Globus pallidus (tissue), 1 donor: ENCODE measurements at places on chromosomes 2 and 18.

DNA sequence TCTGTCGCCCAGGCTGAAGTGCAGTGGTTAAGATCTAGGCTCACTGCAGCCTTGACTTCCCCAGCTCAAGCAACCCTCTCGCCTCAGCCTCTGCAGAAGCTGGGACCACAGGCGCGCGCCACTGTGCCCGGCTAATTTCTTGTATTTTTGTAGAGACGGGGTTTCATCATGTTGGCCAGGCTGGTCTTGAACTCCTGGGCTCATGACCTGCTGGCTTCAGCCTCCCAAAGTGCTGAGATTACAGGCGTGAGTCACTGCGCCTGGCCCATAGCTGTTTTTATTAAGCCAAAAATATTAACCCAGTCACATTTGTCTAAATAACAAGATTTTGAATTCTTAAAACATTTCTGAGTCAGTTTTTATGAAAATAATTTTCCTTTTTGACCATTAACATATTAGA lies 6.3 kb upstream of the SFT2D3 start:
- DNase-seq, result no peak

DNA sequence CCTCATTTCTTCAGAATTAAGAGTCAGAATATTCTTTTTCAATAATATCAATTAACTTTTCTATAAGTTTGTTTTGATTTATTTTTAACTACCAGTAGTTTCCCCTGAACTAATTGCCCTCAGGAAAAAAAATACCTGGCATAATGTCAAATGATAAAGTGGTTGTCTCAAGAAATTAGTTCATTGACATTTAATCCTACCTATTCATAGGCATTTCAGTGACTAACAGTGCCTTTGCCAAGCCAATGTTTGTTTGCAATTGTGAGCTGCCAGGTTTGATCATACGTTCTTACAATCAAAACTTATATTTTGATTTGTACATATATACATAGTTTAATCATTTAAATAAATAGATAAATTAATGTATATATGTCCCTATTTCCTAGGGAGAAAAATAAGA lies 267.3 kb upstream of the MC4R start:
- DNase-seq, result no peak

DNA sequence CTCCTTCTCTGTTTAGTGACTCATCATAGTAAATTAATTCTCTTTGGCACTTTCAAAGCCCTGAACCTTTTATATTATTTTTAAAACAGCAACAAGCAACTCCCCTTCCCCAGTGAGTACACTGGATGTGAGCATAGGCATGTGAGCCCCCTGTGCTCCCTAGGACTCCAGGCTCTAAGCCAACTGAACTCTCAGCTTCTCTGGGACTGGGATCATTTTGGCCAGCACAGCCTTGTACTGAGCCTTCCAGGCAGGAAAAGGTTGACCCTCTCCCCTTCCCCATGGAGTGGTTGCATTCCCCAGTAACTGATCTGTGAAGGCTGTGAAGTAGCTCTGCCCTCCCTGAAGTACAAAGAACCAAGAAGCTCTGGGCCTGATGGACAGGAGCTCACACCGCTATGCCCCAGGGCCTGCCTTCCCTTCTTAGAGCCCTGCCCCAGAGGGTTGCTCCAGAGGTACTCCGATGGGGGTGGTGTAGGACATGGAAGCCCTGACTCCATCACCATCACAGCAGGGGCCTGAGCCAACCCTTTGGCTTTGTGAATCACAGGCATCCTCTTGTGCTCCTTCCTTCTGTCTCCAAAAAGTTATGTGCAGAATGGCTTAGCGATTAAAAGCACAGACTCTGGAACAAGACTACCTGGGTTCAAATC lies 57.8 kb downstream of the ADD2 start:
- no peak for DNase-seq

DNA sequence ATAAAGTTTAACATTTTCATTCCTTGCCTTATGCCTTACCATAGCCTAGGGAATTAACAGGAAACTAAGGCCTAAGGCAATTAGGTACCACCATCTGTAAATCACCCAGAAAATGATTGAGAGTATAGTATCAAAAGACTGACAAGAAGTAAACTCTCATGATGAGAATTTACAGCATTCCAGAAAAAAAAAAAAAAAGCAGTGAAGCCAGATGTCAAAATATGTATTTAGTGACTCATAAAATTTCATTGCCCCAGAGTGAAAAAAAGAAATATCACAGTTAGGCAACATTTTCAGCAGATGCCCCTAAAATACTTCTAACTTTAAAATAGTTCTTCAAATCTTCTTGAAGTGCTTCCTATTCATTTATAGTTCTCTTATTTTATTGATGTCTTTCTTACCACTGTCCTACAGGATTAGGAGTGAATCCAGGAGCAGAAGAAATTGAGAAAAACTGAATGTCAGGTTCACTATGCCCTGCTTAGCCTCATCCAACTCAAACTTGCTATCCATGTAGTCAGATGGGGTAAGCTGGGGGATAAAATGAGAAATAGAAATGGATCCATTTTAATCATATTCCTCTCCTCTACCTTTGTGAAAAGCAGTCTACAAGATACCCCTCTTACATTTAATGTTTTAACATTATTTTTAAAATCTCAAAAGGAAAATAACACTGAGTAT lies 57.3 kb upstream of the TANK start:
- no peak for DNase-seq

- no peak for DNase-seq
Observed at GRCh38 chr2:1136067-1136466, 185.4 kb downstream of the SNTG2 start.

GRCh38 chr18:44025421-44025820 lies 655.3 kb upstream of the SETBP1 start:
- DNase-seq, result peak; percentile 3

DNA sequence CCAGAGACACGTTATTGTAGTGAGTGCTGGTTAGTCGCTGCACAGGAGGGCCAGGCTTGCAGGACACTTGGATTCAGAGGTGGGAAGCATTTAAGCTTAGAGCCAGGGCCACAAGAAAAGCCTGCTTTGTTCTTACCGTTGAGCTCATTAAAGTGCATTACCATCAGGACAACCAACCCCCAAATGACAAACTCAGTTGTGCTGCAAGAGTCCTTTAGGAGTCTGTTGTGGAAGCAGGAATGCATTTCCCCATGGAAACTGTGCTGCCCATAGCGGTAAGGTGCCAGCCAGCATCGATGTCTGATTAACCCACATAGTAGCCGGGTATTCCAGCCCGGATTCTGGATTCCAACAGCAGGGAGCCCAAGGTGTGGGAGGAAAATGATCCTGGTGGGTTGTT lies 23.4 kb upstream of the REEP1 start:
- no peak for DNase-seq

DNA sequence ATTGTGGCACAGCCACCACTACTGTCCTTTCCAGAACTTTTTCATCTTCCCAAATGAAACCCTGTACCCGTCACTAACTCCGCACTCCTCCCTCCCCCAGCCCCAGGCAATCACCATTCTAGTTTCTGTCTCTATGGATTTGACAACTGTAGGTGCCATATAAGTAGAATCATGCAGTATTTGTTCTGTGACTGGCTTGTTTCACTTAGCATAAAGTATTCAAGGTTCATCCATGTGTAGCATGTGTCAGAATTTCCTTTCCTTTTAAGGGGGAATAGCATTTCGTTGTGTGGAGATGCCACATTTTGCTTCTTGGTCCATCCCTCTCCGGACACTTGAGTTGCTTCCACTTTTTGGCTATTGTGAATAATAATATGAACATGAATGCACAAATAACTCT lies 842 bp upstream of the CKAP2L start:
- DNase-seq, result no peak

DNA sequence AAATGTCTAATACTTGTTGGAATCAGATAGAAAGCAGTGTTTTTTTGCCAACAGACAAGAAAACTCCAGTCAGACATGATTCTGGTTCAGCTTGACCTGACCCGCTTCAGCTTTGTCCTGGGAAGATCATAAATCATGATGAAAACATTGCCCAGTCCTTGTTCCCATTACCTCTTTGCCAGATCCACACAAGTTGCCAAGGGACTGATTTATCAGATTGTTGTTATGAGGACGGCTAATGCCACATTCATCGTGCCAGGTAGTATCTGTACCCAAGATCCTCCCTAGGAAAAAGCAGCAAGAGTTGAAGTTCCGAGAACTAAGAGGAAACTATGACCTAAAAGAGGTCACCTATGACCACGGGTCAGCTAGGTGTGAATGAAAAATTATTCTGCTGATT lies 39.0 kb downstream of the SLC40A1 start:
- no peak for DNase-seq

- DNase-seq, result peak; percentile 77
Observed at GRCh38 chr2:134333646-134334189, 79.8 kb downstream of the MGAT5 start.

- no peak for DNase-seq
Observed at GRCh38 chr2:214261683-214262082, 149.2 kb upstream of the VWC2L start.

- DNase-seq, result no peak
Observed at GRCh38 chr18:11751341-11752115, 62.5 kb downstream of the GNAL start.

DNA sequence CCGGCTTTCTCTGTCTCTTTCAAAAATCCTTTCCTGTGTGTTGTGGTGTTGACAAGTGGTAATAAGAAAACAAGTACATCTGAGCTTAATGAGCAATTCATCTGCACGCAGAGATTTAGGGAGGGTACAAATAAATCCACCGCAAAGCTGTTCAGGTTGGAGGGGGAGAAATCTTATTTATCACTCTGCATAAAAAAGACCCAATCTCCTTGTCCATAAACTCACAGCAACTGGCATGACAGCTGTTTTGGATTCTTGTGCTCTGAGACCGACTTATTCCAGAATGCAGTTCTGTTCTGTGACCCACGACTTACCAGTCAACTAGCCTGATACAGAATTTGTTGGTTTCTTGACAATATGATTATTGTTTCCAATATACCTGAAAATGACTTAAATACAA lies 380.1 kb downstream of the SOX11 start:
- DNase-seq, result peak; percentile 7

DNA sequence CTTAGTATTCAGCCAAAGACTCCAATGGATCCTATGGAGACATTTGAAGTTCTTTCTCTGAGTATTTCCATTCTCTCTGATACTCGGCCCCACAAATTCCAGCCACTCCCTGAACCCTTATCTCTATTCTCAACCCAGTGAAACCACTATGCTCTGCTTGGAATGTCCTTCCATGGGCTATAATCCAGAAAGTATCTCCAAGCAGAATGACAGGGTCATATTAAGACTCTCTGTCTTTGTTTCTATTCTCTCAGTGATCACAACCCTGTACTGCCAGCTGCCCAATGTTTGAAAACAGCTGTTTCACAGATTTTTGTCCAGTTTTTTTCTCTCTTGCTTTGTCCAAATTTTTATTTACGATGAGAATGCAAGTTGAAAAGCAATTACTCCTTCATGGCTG lies 21.9 kb downstream of the CHMP3 start:
- DNase-seq, result no peak

GRCh38 chr18:63843008-63843407 lies 44.5 kb upstream of the SERPINB2 start:
- no peak for DNase-seq

DNA sequence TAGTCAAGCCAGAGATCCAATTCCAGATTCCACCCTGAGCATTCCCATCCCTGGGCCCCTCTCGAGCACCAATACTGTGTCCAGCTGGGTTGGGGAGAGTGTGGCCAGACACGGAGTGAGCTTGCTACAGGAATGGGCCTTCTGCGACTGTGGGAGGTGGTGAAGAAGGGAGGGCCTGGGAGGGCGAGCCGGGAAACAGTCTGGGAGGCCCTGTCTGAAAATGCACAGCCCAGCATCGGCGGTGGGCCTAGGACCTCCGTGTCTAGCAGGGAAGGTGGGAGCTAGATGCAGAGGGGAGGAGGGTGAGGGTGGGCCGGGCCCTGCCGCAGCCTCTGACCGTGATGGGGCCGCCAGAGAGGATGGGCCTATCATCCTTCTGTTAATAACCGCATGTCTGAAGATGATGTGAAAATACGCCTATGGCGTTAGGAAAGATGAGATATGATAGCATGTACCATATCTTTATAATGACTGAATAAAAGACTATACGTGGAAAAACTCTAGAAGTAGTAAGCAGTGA lies 1.9 kb upstream of the OTOS start:
- DNase-seq, result no peak

DNA sequence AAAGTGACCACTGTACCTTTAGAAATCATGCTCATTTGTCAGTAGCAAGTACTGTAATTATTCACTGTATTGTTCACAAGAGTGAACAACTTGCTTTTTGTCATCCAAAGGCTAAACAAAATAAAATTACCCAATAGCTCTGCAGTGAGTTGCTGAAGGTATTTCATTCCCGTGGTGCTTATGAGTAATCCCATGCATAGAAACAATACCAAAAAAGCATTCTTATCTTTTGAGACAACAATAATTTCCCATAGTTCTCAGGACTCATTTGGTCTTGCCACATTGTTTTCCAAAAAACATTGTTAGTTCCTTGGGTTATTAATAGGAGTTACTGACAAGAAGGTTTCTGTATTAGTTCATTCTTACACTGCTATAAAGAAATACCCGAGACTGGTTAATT lies 503.2 kb upstream of the FAM98A start:
- no peak for DNase-seq

- no peak for DNase-seq
Observed at GRCh38 chr2:25301453-25302352, 40.0 kb downstream of the DNMT3A start.

DNA sequence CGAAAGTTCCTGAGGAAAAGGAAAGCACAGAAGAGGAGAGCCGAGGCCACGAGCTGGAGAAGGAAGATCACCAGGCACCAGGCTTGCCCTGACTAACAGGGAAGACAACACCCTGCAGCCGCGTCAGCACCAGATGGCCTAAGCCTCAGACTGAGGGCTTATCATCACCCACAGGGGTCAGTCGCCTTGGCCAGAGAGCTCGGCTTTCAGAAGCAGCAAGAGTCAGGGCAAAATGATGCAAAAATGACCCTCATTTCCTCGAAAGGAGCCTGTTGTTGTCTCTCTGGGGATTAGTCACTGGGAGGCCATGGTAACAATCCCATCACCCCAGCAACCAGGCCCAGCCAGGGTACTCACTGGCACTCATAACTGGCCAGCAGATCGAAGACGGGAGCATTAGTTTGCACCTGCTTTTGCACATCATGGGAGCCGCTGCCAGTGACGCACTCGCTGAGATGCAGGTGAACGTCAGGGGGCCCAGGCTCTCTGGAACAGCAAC lies 42.7 kb upstream of the ZFP36L2 start:
- no peak for DNase-seq

DNA sequence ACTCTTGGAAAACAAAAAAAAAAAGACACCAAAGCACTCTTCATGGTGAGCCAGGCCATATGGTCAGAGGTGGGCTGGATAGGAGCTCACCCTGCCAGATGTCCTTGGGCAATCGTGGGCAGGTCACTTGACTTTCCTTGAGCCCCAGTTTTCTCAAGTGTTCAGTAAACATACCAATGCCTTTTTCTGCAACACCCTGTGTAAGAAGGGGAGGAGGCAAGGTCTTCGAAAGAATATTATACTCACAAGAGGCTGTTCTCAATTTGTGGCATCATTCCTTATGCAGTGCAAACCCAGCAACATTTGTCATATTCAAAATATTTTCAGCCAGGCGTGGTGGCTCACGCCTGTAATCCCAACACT lies 22.9 kb upstream of the TMEM87B start:
- no peak for DNase-seq
